IMR-90 (cell line): ENCODE measurements at places on chromosomes 1 and 21. TPM values are rescaled to one million over a fixed set of nuclear protein-coding genes. Genes with fewer than 3 reads are reported as not detected.

ANGPTL7 gene
- not detected in 2 replicates for polyA plus RNA-seq

SLC2A1 gene
- 200 and 208 TPM in 2 replicates for polyA plus RNA-seq

HSD3B1 gene
- not detected in 2 replicates for polyA plus RNA-seq

FCRL1 gene
- not detected in 2 replicates for polyA plus RNA-seq

ACKR1 gene
- not detected in 2 replicates for polyA plus RNA-seq

TCHH gene
- polyA plus RNA-seq: not detected in 2 replicates

KCNJ15 gene
- polyA plus RNA-seq: 0.07 TPM in 1 of 2 replicates, not detected in the other

MSH4 gene
- 0.02 TPM in 1 of 2 replicates, not detected in the other for polyA plus RNA-seq

FLG2 gene
- 0.02 TPM in 1 of 2 replicates, not detected in the other for polyA plus RNA-seq

CLCA4 gene
- not detected in 2 replicates for polyA plus RNA-seq

SPRR2E gene
- not detected in 2 replicates for polyA plus RNA-seq

MGST3 gene
- polyA plus RNA-seq: 213 and 284 TPM in 2 replicates

KPRP gene
- not detected in 2 replicates for polyA plus RNA-seq

SLC6A9 gene
- polyA plus RNA-seq: 6.2 and 6.6 TPM in 2 replicates
